ENCODE measurements at places on chromosomes 5 and 9. TPM values are rescaled to one million over a fixed set of nuclear protein-coding genes. Genes with fewer than 3 reads are reported as not detected.

GRCh38 chr5:115472271-115473025, 72.1 kb downstream of the FEM1C start:
- no peak for DNase-seq

The CDC42SE2 gene
- 161 TPM for total RNA-seq

- no peak for DNase-seq
These were observed 241.9 kb upstream of the TLE4 start for GRCh38 chr9:79329861-79330260.

The ARID3C gene
- not detected for total RNA-seq

DNA sequence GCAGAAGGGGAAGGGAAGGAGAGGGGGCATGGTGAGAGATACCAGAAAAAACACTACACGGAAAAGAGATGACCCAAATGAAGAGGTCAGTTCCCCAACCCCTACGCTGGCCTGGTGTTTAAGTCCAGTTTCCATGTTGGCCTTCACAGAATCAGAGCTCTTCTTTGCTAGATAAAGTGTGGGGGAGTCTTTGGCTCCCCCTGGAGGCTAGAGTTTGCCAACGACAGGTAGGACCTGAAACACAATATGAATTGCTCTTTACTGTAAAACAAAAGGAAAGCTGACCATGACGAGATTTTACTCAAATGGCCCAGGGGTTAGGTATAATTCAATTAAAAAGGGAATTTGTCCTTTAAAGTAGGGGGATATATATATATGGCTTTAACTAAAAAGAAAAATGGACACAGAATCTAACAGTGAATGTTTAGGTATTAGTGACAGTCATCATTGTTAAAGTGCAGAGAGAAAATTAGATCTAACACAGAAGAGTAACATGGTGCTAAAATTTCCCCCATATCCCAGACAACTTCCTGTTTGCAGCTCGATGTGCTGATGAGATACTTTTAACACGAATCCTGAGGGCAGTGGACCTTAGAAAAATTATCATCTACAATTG, 92.0 kb downstream of the SV2C start:
- peak; percentile 69 for DNase-seq

The ZBTB6 gene
- 19.9 TPM for total RNA-seq

The TNC gene
- not detected for total RNA-seq

- DNase-seq: no peak
These were observed 20.3 kb downstream of the AOPEP start for GRCh38 chr9:94746541-94747370.

The HSPB3 gene
- not detected for total RNA-seq

The C5orf34 gene
- 5.1 TPM for total RNA-seq

The PCDHA4 gene
- total RNA-seq: not detected

DNA sequence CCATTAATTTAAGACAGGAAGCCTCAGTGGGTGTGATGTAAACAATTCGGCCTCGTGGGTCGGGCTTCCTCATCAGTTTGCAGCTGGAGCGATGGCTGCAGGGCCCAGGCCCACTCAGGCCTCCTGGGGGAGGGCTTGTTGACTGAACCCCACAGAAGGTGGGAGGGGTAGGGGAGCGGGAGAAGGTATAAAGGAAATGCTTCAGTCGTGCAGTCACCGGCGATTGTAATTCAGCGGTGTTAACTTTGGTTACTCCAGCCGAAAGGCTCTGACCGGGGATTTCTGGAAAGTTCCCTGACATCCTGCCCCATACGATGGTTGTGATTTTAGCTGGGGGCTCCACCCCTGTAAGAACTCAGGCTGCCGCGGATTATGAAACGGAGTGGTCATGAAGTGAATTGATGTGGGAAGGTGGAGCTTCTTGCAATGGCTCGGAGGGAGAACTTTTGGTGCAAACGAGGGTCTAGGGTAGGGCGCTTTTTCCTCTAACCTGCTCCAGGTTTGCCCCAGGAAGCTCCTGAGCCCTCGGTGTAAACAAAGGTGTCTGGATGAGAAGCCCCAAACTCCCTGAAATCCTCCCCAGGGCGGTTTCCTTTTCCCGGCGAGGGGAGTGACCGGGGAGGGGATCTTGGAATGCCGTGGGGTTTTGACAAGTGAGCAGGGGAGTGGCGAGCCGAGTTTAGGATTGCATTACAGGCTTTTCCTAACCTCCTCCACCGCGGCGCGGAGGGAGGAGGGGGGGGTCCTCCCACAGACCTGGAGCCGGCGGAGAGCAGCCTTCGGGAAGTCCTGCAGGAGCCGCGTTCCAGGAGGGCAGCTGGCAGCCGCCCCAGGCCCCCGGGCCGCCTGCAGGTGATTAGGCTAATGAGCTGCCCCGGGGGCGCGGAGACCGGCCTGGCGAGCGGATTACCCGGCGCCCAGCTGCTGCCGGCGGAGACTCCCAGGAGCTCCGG, 215.5 kb downstream of the PDZD2 start:
- no peak for DNase-seq

The FGF1 gene
- not detected for total RNA-seq

The FAM114A2 gene
- total RNA-seq: 34.2 TPM

The CD180 gene
- total RNA-seq: 16.4 TPM

- no peak for DNase-seq
These were observed 21.0 kb upstream of the UBLCP1 start for GRCh38 chr5:159241946-159242552.

DNA sequence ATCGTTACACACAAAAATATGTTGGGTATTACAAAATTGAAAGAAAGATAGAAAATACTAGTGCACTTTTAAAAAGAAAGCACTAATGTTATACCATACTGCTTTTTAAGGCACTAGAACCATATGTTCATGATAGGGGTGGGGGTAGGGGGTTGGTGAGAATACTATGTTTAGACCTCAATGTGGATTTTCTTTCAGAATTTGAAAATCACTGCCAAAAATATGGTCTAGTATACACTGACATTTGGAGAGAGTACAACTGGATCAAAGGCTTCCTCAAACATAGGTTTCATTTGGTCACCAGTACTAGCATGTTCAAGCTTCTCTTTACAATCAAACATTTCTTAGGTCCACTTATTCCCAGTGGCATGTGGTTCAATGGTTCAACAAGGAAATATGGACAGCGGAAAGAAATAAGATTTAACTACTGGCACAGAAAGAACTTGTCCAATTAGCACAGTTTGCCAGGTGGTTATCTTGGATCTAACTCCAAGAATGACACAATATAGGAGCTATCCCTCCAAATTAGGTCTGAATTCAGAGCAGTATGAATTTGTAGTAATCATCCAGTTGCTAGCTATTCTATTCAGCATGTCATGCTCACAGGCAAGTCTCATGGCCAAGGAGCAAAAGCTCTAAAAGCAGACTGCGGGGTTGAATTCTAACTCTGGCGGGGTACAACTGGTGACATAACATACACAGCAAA, 139.3 kb downstream of the SLC24A2 start:
- no peak for DNase-seq

DNA sequence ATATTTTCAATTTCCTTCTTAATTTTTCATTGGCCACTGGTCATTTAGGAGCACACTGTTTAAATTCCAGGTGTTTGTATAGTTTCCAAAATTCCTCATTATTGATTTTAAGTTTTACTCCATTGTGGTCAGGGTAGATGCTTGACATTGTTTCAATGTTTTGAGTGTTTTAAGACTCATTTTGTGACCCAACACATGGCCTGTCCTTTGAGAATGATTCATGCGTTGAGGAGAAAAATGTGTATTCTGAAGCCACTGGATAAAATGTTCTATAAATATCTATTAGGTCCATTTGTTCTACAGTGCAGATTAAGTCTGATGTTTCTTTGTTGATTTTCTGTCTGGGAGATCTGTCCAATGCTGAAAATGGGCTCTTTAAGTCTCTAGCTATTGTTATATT, 24.4 kb upstream of the FNIP1 start:
- DNase-seq: no peak

The PCDHA13 gene
- total RNA-seq: not detected

The NTNG2 gene
- total RNA-seq: 6.6 TPM

- DNase-seq: peak; percentile 26
These were observed 30.4 kb downstream of the GNG10 start for GRCh38 chr9:111691672-111692329.

GRCh38 chr9:94929369-94929756, 202.9 kb downstream of the AOPEP start:
- DNase-seq: no peak

- DNase-seq: peak; percentile 4
These were observed 63.3 kb upstream of the SLCO6A1 start for GRCh38 chr5:102561894-102562760.

GRCh38 chr5:108743319-108743718, 4.4 kb upstream of the FER start:
- DNase-seq: no peak

GRCh38 chr5:108818613-108819272, 71.0 kb downstream of the FER start:
- no peak for DNase-seq

DNA sequence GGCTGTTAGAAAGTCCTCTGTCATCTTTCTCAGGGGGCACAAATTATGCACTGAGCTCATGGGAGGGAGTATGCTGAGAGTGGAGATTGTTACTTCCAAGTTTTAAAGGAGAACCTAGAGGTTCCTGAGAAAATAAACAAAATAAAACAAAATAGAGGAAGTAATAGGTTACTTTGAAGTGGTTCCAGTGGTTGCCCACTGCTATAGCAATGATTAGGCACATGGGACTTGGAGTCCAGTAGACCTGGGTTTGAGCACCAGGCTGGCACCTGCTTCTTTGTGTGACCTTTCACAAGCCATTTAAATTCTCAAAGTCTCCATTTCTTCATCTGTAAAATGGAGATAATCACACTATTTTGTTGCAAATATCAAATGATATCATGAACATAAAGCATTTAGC, 13.8 kb upstream of the CDC23 start:
- DNase-seq: no peak

The GPRIN1 gene
- total RNA-seq: 2.1 TPM

The NPR3 gene
- total RNA-seq: not detected

GRCh38 chr9:133440874-133441273, 18.7 kb downstream of the ADAMTS13 start:
- DNase-seq: peak; percentile 91

The FOXD4 gene
- total RNA-seq: 0.89 TPM

The TLR4 gene
- total RNA-seq: 3.7 TPM

DNA sequence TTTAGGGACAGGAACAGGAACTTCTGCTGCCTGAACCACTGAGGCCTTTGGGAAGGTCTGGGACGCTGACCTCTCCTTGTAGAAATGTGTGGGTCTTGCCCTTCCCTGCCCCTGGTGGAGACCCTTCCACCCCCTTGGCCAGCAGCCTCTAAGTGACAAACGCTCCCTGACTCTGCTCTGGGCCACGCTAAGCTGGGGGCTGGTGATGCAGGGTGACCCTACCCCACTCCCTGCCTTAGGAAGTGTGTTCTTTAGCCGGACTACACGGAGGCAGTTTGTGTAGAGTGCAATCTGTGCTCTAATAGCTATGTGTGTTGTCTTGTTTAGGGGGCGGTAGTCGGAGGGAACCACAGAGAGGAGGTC, 123.0 kb downstream of the COL23A1 start:
- no peak for DNase-seq

- DNase-seq: no peak
These were observed 24.6 kb upstream of the KIF2A start for GRCh38 chr5:62281411-62281810.

- no peak for DNase-seq
These were observed 34.7 kb downstream of the CSNK1G3 start for GRCh38 chr5:123546657-123547056.

The RANBP17 gene
- not detected for total RNA-seq

DNA sequence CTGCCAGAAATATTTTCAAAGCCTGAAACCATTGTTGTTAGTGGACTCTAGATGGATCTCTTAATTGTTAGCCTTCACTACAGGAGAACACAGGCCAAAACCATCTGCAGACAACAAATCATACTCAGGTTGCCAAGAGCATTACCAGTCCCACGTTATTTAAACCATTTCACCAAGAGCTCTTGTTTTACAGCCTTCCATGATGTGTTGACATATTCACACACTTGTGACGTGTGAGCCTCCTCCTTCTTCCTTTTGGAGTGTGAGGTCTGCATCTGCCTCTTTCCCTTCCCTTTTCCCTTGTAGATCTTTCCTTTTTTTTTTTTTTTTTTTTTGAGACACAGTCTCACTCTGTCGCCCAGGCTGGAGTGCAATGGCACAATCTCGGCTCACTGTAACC, 279.0 kb downstream of the AUH start:
- DNase-seq: no peak

- no peak for DNase-seq
These were observed at the start of gene QRFP for GRCh38 chr9:130896233-130897014. Gene QRFP (minus strand): TSS chr9:130896812. CDS start chr9:130893838, 2,974 bp downstream.

GRCh38 chr5:139906661-139907060, 111.1 kb downstream of the PSD2 start:
- no peak for DNase-seq

The IFNA21 gene
- total RNA-seq: not detected

The SLC25A48 gene
- not detected for total RNA-seq
